AML-193 (cell line): ENCODE measurements at places on chromosomes 1 and 21.

- DNase-seq, result no peak
Observed at GRCh38 chr1:54781023-54781723, 16.9 kb upstream of the PARS2 start.

GRCh38 chr1:246043556-246043955, 463.5 kb downstream of the SMYD3 start:
- no peak for DNase-seq

DNA sequence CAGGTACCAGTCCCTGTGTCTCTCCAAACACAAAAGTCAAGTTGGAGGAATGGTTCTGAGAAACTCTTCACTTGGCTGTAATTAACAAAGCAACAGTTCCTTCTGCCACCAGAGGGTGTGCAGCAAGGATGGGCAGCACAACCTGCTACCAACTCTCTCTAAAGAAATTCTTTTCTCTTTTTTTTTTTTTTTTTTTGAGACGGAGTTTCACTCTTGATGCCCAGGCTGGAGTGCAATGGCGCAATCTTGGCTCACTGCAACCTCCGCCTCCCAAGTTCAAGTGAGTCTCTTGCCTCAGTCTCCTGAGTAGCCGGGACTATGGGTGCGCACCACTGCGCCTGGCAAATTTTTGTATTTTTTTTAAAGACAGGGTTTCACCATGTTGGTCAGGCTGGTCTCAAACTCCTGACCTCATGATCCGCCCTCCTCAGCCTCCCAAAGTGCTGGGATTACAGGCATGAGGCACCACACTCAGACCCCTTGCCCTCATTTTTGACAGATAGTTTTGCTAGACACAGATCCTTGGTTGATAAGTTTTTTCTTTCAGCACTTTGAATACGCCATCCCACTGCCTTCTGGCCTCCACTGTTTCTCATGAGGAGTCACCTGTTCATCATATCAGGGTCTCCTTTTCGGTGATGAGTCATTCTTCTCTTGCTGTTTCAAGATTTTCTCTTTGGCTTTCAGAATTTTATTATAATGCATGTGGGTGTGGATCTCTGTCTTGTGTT, 12.1 kb upstream of the DEGS1 start:
- DNase-seq, result peak; percentile 70

DNA sequence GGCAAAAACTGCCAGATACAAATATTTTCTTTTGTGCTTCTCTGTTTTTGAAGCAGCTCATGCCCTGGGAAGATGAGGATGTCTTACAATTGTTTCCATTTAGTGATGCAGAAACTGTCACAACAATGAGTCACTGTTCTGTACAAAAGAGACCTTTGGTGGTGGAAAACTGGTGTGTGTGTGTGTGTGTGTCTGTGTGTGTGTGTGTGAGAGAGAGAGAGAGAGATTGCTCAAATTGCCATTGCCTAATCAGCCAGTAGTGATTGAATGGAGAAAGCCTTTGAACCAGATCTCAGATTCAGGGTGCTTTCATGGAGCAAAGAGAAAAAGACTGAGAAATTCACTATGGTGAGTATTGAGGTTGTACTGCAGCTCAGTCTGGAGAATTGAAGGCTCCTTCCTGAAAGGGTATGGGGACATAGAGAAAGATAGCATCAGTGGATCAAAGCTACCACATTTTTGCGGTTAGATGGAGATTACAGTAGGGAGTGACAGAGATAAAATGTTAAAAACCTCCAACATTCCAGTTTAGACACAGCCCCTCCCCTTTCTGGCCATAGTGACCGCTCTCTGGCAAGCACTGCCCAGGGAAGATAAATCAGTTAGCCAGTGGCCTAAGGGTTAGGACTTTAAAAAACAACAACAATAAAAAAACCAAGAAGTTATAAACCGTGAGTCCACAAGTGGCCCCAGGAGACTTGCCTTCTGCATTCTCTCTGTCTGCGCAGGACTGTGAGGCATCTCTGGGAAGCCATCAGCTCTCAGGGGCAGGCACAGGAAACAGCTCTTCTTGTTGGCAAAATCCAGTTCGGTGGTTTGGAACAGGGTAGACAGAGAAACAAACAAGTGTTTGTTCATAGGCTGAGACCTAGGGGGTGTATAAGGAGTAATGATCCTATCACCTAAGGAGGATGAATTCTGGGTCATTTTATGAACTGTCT, 406.5 kb downstream of the DUSP10 start:
- DNase-seq, result no peak

DNA sequence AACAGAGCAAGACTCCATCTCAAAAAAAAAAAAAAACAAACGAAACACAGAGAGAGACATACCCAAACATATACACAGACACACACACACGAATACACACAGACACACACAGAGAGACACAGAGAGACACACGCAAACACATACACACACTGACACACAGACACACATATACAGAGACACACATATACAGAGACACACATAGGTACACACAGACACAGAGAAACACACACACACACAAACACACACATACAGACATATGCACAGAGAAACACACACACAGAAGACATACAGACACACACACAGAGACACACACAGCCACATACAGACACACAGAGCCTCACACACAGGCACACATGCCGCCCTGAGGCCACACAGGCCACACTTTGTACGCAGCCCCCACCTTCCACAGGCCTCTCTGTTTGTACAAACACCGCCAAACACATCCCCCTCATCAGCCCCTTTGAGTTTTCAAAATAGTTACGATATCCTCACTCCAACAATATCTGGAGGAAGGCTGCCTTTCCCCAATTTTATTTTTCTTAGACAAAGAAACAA, 57.5 kb upstream of the ABCG1 start:
- no peak for DNase-seq

GRCh38 chr1:155091071-155092051, 12.7 kb downstream of the EFNA3 start:
- peak; percentile 56 for DNase-seq

DNA sequence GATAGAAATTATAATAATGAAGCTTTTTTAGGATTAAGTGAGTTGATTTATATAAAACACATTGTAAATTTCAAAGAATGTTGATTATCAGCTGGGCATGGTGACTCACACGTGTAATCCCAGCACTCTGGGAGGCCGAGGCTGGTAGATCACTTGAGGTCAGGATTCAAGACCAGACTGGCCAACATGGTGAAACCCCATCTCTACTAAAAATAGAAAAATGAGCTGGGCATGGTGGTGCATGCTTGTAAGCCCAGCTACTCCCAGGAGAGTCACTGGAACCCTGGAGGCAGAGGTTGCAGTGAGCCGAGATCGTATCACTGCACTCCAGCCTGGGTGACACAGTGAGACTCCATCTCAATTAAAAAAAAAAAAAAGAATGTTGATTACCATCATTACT, 18.4 kb downstream of the ADAMTS1 start:
- DNase-seq, result no peak

DNA sequence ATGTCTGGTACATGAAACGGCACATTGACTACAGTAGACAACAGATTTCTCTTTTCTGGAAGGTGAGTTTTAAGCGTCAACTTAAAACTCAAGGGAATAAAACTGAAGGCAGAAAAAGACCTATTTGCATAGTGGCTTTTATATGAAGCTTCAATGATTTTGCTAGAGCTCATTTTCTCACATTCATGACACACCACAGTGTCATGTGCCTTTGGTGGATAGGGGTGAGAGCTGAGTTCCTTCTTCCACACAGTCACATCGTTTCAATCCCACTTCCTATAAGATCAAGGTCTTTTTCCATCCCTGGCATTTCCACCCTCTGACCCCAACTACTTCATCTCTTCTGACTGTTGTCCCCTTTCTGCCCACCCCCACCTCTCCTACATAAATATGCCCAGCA, 31.0 kb downstream of the IL12RB2 start:
- no peak for DNase-seq

DNA sequence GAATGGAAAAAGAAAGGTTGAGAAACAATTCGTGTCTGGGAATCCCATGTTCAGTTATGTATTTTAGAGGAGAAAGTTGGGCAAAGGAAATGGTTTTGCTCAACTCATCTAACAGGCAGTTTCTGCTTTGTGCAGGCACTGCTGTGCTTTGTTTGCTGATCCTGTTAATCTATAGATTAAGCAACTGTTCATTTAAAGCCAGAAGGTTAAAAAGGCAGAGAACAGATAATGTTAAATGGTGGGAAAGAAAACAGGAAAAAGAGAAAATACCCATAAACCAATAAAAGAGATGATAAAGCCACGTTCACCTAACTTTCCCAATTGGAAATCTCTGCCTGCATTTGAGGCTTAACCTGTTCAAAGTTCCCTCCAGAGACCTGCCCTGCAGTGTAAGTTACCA, 70.0 kb downstream of the APP start:
- DNase-seq, result no peak

GRCh38 chr1:47827109-47827508, 170.1 kb downstream of the TRABD2B start:
- no peak for DNase-seq

DNA sequence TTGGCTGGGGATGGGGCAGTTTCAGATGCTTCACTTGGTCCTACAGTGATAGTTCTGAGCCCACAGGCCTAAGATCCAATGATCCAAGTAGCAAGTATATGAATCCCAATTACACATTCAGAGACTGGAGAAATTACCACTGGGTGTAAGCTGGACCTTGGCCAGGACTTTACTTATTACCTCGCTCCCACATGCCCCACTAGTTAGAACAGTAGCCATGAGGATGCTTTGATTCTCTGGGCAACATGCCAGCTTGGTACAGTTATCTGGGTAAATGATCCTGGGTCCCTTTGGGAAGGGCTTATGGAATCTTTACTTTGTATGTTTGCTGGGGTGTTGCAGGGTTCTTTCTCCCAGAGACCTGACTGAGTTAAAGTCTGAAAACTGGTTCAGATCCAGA, 5.0 kb upstream of the FCAMR start:
- DNase-seq, result no peak

GRCh38 chr1:95437781-95438180, 203.8 kb downstream of the RWDD3 start:
- DNase-seq, result no peak

- no peak for DNase-seq
Observed at GRCh38 chr1:84795966-84796600, 96.9 kb downstream of the LPAR3 start.

DNA sequence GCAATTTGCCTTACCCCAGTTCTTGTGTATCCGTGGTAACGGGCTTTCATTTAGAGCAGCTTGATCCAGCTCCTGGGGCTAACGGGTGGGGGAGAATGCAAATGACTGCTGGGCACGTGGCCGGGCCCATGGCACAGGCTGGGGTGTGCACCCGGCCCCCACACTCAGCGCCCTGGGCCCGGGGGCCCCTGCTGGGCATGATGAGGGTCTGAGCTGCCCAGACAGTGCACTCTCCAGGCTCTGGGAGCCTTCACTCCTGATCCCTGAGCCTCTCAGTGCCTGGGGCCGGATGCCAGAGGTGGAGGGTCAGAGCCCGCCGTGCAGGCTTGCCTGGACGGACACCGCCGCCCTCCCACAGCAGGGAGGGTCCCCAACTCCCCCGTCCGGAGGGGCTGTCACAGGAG, 20.1 kb upstream of the PEX10 start:
- no peak for DNase-seq

GRCh38 chr1:225635649-225636048, 17.3 kb downstream of the ENAH start:
- no peak for DNase-seq

- no peak for DNase-seq
Observed at GRCh38 chr1:28578696-28579218, 13.3 kb upstream of the RAB42 start.

DNA sequence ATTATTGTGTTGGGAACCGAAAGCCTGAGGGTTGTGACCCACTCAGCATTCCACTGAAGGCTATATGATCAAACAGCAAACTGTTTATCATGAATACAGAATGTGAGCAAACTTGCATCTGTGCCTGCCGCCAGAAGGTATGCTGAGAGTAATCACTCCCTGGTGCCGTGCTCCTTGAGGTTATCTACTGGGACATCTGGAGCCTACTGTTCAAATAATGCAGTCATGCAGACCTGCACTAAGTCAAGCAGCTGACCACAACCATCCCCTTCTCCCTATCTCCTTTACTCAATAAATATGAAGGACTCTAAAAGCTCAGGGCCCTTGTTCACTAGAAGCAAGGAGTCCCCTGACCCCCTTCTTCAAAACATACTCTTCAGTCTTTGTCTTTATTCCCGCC, 13.5 kb downstream of the GSTM5 start:
- no peak for DNase-seq

DNA sequence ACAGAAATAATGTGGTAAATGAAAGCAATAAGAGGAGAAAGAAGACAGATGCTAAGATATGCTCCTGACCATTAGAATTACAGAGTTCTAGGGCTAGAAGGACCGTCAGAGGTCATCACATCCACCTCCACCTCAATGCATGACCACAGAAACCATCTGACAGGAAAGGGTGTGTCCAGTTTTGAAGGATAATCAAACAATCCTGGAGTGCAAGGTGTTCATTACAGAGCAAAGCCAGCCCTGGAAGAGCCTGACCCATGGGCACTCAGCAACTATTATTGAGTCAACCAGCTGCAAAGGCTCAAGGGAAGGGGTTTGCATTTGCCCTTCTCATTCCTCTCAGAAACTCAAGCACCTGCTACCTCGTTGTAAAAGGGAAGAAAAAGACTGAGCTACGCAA, 46.4 kb downstream of the TOR1AIP2 start:
- DNase-seq, result no peak

- DNase-seq, result no peak
Observed at GRCh38 chr1:164610538-164611222, 51.7 kb downstream of the PBX1 start.

DNA sequence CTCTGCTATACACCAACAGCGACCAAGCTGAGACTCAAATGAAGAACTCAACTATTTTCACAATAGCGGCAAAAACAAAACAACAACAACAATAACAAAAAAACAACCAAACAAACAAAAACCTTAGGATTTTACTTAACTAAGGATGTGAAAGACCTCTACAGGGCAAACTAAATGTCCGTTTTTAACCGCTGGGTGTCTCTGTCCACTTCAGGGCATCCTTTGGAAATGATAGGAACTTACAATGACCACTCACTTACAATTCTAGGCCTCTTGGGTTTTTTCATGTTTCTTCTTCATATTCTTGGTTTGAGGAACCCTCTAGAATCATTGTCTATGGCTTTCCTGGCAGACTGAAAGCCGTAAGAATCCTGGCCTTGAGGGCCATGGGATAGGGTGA, 134.0 kb upstream of the FAM78B start:
- no peak for DNase-seq

- DNase-seq, result no peak
Observed at GRCh38 chr21:44421901-44422840, 33.1 kb upstream of the LRRC3 start.

DNA sequence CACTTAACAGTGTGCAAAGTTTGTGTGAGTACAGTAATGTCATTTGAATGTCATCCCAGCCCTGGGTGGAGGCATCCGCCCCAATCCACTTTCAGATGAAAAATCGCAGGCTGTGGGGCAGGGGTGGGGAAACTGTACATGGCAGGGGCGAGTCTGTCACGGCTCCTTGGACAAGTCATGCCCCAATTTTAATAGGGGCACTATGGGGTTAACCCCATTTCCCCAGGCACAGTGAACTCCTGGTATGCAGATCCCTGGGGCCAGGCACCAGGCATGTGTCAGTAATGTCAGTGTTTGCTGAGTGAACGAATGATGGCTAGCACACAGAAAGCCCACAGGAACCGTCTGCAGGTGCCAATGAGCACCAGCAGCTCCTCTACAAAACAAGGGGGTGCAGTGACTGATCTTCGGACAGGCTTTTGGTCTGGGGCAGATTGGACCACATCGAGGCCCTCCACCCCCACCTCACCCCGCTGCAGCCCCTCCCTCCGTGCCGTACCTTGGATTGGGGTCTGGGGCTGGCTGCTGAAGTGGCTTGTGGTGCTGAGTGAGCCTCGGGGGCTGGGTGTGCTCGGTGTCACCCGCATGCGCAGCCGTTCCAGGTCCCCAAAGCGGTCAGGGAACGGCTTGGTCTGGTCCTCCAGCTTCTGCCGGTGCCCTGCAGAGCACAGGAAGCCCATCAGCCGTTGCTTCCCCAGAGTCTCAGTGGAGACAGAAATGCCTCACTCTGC, 23.2 kb downstream of the RUNX3 start:
- no peak for DNase-seq
